Omental fat pad (tissue), 4 donors: ENCODE measurements at places on chromosomes 2 and 18.

- DNase-seq, result no peak
Measured at GRCh38 chr2:134482131-134482723, 228.4 kb downstream of the MGAT5 start.

GRCh38 chr2:3169106-3169870 lies 208.3 kb downstream of the EIPR1 start:
- DNase-seq, result no peak

GRCh38 chr2:31967790-31968189 lies 43.0 kb downstream of the MEMO1 start:
- no peak for DNase-seq

DNA sequence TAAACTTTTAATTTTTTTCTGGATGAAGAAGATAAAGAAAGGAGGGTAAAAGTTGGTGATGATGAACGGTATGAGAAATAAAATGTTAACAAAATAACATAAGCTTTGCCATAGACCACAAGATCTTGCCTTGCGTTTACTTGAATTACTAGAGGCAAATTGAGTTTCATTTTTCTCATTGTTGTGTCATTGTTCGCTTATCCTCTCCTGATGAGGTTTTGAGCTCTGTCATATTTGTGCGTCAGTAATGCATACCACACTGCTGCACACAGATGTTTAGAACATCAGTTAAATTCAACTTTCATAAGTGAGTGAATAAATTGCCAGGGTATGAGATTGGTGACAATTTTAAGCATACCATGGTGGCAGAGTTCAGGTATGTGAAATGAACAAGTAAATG lies 843.6 kb downstream of the SUCLG1 start:
- no peak for DNase-seq

GRCh38 chr18:47677952-47678351 lies 252.5 kb downstream of the SMAD2 start:
- DNase-seq, result no peak

DNA sequence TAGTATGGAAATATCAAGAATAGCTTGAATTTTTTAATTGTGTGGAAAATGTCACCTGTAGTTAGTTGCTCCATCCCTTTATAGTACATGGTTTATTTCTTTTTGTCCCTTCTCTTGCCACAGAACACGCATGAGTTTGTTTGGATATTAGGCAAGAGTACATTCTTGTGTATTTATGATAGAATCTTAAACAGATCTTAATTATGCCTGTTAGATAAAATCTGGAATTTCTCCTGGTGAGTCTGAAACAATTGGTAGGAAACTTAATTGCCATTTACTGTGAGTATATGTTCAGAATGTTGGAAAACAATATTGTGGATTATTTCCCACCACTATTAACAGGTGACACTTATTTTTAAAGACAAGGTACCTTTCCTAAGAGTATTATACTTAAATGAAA lies 30.2 kb upstream of the CABYR start:
- DNase-seq, result no peak

GRCh38 chr2:31192851-31193392 lies 24.4 kb downstream of the CAPN14 start:
- DNase-seq, result no peak

GRCh38 chr18:21741312-21741561 lies 645 bp downstream of the MIB1 start:
- DNase-seq, result no peak

GRCh38 chr2:130756053-130756873 lies 923 bp downstream of the AMER3 start:
- DNase-seq, result no peak

- DNase-seq, result no peak
Measured at GRCh38 chr2:104447831-104448434, 406.0 kb upstream of the POU3F3 start.

GRCh38 chr2:84800194-84800805 lies 80.6 kb downstream of the TRABD2A start:
- no peak for DNase-seq

DNA sequence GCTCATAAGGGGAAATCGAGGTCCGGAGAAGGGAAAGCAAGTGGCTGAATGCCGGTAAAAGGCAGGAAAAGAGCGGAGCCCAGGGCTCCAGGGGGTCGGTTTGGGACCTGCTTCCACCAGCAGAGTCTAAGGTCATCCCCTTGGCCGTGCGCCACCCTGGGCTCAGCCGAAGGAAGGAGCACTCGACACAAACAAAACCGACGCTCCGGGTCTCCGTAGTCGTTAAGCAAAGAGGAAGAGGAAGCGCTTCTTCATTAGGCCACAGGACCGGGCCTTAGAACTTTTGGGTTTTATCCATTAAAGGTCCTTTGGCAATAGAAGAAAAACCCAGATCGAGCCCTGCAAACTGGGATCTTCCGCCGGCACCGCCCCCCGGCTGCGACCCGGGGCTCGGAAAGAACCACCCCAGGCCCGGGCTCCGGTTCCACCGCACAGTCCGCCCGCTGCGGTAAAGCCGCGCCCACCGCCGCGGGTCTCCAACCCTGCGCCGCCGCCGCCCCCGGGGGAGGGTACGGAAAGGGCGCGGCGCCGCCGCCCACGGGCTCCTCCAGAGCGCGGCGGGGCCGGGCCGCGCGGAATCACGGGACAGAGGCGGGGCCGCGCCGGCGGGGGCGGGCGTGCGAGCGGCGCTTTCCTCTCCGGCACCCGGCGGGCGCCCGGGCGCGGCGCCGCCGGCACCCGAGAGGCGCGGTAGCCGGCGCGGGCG lies at the start of gene TTL:
Gene TTL (plus strand): TSS at position 629 of the 706 bp plus-strand sequence. CDS start 189 bp downstream, outside the sequence.
- peak; percentile 40 for DNase-seq

DNA sequence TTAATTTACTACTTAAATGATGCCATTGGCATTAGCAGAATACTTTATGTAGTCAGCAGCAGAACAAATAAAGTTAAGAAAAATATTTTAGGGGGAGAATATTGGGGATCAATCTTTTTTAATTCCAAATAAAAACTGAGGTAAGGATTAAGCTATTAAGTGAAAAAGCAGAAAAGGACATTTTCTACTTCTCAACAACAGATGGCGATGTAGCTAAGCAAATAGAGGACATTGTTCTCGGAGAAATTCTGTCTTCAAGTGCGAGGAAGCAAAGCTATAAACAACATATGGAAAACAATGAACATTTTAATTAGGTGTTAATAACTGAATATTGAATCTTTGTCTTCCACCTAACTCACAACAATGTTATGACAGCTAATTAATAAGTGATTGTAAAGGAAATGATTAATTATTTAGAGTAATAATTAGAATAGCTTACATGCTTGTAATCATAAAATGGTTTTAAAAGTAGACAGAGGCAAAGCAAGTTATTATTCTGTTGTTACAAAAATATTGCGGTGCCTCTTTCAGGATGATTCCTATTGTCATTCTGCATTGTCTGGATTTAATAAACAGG lies 32.9 kb upstream of the CCDC93 start:
- DNase-seq, result no peak

- no peak for DNase-seq
Measured at GRCh38 chr18:36309436-36310391, 12.2 kb downstream of the FHOD3 start.

GRCh38 chr2:98160554-98160953 lies 73.6 kb downstream of the VWA3B start:
- DNase-seq, result no peak

- no peak for DNase-seq
Measured at GRCh38 chr18:58562146-58562998, 66.5 kb downstream of the ALPK2 start.

- DNase-seq, result no peak
Measured at GRCh38 chr2:10220902-10221391, 81.8 kb upstream of the HPCAL1 start.

- no peak for DNase-seq
Measured at GRCh38 chr2:215431778-215432758, 3.8 kb downstream of the FN1 start.

DNA sequence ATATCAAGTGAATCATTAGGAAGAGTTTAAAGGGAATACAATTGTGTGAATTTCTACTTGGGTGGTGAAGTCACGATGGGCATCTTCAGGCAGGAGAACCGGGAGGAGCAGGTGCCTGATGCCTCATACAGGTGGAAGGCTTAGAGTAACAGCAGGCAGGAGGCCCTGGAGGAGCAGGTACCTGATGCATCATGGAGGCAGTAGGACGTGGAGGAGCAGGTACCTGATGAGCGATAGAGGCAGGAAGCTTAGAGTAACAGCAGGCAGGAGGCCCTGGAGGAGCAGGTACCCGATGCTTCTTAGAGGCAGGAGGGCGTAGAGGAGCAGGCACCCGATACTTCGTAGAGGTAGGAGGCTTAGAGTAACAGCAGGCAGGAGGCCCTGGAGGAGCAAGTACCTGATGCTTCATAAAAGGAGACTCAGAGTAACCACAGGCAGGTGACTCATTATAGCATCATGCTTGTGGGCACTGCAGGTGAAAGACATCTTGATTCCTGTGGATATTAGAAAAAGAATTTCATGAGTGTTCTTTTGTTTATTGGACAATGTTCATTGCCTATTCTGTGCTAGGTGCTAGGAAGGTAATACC lies 133.9 kb downstream of the ATP9B start:
- no peak for DNase-seq

DNA sequence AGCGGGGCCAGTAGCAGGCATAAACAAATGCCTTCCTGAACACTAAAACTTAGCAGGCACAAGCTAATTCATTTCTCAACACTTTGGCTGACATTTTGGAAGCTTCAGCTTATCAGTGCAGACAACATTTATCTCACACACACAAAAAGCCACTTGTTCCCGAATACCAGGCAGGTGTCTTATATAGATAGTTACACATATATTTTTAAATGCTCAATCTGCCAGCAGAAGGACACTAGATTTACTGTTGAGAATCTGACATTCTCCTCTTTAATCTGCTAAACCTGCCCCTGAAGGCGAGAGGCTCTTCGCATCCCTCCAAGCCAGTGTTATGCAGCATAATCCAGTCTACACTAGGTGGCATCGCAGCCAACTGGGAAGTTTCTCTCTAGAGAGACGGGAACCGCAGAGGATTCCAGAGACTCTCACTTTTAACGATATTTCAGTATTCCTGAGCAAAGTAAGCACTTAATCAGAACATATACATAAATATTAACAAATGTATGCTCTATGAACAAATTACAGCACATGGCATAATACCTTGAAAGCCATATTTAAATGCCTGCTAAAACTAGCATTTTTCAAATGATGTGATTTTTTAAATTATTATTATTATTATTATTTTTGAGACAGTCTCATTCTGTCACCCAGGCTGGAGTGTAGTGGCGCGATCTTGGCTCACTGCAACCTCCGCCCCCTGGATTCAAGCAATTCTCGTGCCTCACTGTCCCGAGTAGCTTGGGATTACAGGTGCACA lies 90.2 kb upstream of the SCG2 start:
- no peak for DNase-seq

DNA sequence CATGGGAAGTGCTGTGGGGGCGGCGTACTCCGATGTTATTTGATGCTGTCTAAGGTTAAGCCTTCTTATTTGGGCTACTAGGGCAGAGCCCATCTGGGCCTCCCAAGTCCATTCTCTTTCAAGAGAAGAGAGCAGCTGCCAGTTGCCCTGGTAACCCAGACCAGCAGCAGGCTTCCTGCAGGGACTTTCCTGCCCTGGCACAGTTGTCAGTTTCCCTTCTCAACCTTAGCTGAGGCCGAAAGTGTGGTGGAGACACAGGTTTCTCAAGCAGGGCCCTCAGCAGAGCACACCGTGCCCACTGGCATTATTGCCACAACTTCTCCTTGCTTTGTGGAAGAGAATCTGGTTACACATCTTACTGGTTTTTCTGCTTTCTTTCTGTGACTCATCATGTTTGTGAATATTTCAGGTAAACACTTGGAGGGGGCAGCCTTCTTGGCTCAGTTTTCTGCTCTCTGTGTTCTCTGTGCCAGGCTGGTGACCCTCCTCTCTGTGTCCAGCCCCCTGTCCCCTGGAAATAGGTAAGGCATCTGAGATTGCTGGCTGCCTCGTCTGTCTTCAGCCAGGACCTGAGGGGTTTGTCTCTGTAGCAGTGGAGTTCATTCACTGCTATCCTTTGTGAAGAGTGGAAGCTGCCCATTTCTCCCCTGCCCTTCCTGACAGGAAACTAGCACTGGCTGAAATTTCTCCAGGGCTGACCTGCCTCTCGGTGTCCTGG lies 111.0 kb downstream of the B3GNT2 start:
- no peak for DNase-seq

DNA sequence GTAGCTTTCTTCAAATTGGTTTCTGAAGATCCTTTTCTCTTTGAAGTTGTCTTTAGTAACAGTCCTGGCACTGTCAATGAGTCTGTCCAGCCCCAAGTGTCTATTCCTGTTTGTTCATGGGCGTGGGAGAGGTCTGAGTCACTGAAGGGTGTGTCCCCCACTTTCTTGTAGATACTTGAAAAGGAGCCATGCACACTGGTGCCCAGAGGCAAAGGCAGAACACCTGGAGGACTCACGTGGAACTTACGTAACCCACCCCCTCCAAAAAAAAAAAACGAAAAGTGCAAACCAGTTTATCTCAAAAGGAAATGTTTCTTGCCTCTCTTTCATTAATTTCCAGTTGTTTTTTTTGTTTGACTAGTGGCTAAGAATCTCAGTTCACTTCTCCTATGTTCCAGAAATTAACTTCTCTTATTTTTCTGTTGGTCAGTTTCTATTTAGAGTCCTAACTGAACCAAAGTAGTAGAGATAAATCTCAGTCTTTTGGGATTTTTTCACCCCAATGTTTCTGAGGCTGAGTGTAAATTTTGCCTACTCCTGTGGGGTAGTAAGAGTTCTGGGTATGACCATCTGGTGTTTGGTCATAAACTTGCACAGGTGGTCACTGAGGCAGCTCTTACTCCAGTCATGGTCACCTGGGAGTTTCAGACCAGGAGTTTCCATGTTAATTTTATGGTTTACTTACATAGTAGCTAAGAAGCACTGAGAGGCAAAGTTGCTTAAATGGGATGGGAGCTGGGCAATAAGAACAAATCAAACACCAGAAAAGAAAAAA lies 54.9 kb downstream of the DSC3 start:
- DNase-seq, result peak; percentile 32

DNA sequence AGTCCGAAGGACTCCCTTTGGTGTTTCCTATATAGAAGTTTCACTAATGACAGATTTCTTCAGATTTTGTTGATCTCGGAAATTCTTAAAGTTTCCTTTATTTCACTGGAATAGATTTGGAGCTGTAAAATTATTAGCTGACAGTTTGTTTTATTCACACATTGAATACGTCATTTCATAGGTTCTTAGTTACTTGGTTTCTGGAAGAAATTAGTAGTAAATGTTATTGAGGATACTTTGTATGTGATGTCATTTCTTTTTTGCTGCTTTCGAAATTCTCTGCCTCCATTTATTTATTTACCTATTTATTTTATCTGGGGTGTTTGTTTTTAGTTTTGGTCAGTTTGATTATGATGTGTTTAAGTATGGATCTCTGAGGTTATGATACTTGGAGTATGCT lies 1205.9 kb upstream of the GYPC start:
- DNase-seq, result no peak

GRCh38 chr2:227607941-227608340 lies 6.7 kb downstream of the SCYGR3 start:
- DNase-seq, result no peak

GRCh38 chr2:85655961-85656417 lies 12.0 kb downstream of the SFTPB start:
- DNase-seq, result no peak

- DNase-seq, result no peak
Measured at GRCh38 chr2:109184368-109184767, 55.4 kb downstream of the SH3RF3 start.
